Activated CD4-positive, alpha-beta T cell treated with anti-CD3 and anti-CD28 coated beads, Interleukin-2, amount 50 U/mL, for 16 hours (primary cell): ENCODE measurements at places on chromosomes 6 and 20.

DNA sequence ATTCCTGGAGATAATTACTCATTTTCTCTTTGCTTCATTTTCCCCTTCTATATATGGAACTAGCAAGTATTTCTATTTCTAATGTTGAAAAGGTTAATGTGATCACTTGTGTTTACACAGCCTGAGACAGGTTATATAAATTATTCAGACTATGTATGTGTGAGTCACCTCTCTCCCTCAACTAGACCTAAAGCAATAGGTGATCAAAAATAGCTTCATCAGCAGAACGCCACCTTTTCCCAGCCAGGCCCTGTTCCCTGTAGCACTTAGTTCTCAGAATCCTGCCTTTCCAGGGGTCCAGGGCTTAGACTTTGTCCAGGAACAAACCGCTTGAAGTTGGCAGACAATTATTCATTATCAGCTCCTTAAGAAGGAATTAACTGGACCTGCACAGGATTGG, 125.3 kb upstream of the EXOC2 start:
- no peak for DNase-seq

DNA sequence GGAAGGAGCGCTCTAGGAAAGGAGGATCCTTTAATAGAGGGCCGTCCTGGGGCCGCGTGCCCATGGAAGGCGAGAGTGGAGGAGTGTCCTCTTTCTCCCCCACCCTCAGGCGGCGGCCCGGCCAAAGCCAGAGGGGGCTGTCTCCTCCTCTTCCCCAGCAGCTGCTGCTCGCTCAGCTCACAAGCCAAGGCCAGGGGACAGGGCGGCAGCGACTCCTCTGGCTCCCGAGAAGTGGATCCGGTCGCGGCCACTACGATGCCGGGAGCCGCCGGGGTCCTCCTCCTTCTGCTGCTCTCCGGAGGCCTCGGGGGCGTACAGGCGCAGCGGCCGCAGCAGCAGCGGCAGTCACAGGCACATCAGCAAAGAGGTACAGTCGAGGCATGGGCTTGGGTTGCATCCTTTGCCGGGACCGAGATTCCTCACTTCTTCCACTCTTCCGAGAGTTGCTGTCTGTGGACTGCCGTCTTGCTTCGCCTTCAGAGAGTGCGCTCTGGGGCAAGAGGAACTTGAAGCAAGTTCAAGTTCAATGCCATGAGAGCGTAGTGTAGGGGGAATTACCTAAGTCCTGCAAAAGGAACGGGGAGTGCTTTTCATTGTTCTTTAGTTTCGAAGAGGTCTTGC, at the start of gene LAMA2:
LAMA2 (plus strand) TSS at position 148 of the 621 bp plus-strand sequence; CDS start at position 256, 108 bp downstream.
- DNase-seq: no peak

DNA sequence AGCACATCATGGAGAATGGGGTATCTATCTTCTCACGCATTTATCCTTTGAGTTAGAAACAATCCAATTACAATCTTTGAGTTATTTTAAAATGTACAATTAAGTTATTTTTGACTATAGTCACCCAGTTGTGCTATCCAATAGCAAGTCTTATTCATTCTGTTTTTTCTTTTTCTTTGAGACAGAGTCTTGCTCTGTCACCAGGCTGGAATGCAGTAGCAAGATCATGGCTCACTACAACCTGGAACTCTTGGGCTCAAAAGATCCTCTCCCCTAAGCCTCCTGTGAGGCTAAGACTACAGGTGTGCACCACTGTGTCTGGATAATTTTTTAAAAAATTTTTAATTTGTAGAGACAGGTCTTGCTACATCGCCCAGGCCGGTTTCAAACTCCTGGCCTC, 201.5 kb upstream of the ZNF217 start:
- no peak for DNase-seq

DNA sequence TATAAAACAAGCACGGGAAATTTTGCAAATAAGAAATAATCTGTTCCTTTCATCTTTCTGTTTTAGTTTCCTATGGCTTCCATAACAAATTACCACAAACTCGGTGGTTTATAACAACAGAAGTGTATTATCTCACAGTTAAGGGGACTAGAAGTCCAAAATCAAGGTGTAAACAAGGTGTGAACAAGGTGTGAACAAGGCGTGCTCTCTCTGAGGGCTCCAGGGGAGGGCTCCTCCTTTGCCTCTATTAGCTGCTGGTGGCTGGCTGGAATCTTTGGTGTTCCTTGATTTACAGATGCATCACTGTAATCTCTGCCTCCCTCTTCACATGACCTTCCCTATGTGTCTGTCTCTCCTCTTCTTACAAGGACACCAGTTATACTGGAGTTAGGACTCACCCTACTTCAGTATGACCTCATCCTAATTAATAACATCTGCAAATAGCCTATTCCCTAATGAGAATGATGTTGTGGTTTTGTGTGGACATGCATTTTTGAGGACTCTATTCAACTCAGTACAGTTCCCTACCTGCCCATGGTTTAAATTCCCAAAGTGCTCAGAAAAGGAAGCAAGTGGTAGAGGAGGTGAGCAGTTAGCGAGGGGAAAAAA, 17.5 kb upstream of the BMP5 start:
- no peak for DNase-seq

GRCh38 chr6:143675382-143675900, 2.3 kb upstream of the PHACTR2 start:
- no peak for DNase-seq

- DNase-seq: no peak
Measured at GRCh38 chr6:39008737-39009136, 39.8 kb upstream of the GLP1R start.

- DNase-seq: no peak
Measured at GRCh38 chr20:51237278-51237677, 214.4 kb upstream of the KCNG1 start.

GRCh38 chr20:13220194-13220903, 725 bp upstream of the ISM1 start:
- no peak for DNase-seq

GRCh38 chr6:34194772-34195171, 41.9 kb upstream of the HMGA1 start:
- DNase-seq: no peak

DNA sequence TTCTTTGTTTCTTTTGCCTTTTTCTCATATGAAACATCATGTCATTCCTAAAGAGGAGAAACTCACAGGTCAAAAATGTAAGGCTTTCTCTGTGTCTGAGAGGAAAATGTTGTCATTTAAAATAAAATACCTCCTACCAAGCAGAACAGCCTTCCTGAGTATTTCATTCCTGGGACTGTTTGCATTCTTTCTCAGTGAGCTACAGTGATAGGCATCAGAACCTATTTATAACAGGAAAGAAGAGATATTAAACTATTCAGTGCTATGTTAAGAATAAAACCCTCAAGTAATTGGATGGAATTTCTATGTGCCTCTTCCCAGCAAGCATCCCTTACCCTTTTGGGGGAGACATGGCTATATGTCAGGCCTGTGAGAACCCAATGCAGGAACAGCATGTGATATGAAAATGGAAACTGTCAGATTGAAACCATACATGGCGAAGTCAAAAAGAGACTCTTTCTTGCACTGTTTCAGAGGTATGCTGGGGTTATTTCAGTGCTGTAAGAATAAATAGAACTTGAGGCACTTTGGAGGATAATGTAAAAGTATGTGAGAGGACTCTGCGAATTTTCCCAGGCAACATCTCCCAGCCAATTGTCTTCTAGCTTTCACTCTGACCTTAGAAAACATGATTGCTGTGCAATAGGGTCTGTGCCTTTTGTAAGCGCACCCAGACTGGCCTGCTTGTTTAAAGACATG, 133.8 kb upstream of the CCN2 start:
- no peak for DNase-seq
